T-cell (primary cell): ENCODE measurements at places on chromosomes 5 and 9.

- DNase-seq: peak; percentile 76
These were observed 2.2 kb upstream of the CCDC125 start for GRCh38 chr5:69334793-69335268.

DNA sequence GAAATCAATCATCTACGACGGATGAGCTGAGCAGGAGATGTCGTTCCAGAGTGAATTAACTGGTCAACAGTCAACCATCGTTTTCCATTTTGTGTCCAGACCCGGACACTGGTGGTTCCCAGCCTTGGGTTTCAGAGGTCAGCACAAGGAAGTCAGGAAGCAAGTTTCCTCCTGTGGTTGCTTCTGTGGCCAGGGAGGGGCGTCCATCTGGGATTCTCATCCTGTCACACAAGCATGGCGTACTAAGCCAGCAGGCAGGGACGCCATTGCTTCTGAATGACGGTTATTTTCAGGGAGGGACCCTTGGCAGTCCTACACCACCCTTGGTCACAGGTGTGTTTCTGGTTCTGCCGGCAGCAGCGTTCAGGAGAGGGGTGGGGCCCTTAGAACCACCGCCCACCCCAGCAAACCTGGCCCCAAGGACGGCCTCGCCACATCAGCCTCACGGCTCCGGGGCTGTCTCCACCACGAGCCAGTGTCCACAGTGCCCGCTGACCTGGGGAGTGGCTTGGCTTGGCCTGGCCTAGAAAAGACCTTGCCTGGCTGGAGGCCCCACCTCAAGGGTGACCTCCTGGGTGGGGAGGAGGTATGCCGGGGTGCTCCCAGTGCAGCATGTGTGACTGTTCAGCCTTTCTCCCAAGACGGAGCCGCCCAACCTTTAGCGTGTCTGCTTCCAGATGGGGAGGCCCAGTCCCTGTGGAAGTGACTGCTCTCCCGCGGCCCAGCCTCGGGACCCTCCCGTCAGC, 25.2 kb downstream of the NDUFS6 start:
- DNase-seq: no peak

GRCh38 chr5:116922532-116922931, 347.9 kb upstream of the SEMA6A start:
- no peak for DNase-seq

GRCh38 chr5:144273232-144274027, 102.8 kb downstream of the KCTD16 start:
- no peak for DNase-seq

DNA sequence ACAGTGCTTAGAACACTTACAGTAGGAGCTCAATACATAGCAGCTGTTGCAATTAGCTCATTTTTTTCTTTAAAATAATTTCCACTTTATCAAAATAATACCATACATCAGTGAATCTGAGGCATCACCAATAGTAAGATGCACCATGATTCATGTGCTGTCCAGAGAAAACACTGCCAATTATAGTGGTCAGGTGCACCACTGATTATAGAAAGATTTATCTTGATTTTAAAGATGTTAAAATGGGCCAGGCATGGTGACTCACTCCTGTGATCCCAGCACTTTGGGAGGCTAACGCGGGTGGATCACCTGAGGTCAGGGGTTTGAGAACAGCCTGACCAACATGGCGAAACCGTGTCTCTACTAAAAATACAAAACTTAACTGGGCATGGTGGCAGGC, 39.4 kb downstream of the NAIF1 start:
- DNase-seq: no peak

- no peak for DNase-seq
These were observed 22.7 kb upstream of the QSOX2 start for GRCh38 chr9:136268318-136268717.

DNA sequence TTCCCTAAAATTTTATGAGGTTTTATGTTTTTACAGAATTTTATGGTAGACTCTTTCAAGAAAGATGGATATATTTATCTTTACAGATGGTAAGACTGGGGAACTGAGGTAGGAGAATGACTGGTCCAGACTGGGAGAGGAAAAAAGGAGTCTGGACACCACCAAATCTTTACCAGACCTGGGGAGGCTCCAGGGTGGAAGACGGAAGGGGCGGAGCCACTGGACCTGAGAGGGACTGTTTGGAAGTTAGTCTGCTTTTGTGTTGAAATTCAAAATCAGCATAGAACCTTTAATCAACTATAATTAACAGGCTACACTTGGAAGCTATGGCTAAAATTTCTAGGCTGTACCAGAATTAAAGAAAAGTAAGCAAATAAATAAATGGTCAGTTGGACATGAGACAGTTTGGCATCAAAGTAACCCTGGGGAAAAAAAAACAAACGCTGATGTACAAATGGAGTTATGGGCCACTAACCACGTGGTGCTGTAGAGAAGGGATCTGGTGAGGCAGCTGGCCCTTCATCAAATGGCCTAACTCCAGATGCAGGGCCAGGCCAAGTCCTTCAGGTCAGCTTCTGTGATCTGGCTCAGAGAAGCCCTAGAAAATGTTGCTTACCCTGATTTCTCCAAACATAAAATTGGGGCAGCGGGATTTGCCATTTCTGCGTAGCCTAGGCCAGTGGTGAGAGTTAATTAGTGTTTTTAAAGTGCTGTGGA, 155.1 kb downstream of the ARSB start:
- no peak for DNase-seq

DNA sequence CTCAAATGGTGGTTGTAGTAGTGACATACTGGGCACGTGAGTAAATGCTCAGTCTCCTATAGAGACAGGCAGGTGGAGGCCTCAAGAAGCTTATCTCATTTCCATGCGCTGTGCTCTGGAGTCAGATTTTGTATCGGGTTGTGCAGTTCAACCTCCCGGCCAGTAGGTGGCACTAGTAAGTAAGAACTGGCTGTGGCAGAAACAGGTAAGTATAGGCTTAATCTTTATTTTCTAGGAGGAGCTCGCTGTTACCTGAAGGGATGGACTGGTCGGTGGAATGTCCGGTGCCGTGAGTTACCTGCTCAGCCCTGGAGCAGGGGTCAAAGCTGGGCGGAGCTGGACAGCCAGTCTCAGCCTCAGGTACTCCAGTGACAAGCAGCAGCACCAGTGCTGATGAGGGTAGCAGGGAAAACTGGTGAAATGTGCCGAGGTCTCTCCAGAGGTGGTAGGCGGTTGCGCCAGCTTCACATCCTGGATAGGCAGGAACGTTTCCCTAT, 880.1 kb upstream of the SEMA6A start:
- peak; percentile 17 for DNase-seq

GRCh38 chr5:32507738-32508434, 63.3 kb upstream of the ZFR start:
- DNase-seq: no peak

- DNase-seq: no peak
These were observed 210.8 kb upstream of the ELL2 start for GRCh38 chr5:96172436-96172835.

GRCh38 chr9:125972012-125972729, 225.0 kb downstream of the PBX3 start:
- DNase-seq: no peak

DNA sequence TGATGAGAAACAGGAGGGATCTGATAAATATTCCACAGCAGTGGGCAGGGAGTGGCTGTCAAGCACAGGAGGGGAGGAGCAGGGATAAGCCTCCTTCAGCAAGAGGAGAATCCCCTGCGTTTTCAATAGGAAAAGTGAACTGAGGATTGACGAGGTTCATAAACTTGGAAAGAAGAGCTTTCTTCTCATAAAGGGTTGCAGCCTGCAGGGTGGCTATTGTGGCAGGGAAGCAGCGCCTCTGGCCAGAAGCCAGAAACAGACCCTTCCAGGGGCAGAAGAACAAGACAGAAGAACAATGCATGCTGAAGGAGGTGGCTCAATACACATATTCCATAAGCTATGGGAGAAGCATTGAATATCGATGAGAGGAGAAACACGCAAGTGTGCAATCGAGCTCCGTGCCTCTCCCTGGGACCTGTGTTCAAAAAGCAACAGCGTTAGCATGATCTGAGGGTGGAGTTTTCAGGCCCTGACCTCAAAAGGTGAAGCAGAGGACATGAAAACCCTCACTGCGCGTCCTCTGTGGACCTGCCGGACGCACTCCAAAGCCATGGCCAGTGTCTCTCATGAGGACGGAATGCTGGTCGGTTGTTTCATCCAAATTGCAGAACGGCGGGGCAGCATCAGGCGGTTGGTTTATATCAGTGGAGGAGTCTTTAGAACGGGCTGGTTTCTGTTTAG, 67.6 kb downstream of the ANKRD33B start:
- DNase-seq: no peak

DNA sequence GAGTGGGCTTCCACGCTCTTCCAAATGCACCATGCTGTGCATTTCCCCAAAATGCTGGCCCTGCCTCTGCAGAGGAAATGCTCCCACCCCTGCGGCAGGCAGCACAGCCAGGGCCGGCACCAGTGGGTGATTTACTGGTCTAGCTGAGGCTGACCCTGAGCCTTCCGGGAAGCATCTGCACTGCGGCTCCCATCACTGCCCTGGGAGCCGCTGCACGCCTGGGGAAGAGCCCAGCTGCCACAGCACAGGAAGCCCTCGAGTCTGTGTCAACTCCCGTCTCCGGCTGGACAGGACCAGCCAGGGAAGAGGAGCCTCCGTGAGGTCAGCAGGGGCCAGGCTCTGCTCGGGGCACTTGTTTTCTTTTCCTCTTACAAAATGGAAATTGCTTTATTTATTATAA, 25.1 kb upstream of the EEIG1 start:
- no peak for DNase-seq

- DNase-seq: no peak
These were observed 6.5 kb downstream of the ADAMTS16 start for GRCh38 chr5:5146530-5147160.

- DNase-seq: no peak
These were observed 47.7 kb downstream of the FNIP1 start for GRCh38 chr5:131749138-131749537.

DNA sequence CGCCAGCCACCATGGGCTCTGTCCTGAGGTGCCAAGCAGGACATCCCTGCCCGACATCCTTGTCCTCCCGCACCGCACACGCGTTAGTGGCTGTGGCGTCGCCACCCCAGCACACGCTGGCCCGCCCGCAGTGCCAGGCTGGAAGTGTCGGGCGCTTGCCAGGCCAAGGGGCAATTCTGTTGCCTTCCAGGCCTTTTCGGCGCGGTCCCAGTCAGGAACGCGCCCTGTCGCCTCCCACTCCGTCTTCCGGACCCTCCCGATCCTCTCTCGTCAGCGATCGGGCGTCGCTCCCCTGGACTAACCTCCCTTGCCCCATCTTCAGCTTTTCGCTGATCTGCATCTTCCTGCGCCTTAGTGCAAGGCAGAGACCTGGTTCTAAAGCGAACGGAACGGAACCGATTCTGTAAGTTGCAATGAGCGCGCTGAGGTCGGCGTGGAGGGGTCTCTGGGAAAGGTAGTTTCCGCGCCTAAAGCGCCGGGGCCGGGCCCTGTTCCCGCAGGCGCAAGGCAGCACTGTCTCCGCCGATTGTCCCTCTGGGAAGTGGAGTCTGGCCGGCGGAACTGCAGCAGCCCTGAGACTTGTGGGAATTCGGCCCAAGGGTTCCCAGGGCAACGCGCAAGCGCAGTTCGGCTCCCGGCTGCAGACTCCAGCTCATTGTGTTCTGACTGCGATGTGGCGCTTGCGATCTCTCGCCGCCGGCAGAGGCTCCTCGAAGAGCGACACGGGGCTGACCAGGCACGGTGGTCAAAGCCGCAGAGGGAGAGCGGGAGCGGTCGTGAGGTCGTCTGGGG, at the start of gene ZNF454:
TSS of gene ZNF454 (plus strand) at position 630 of the 792 bp plus-strand sequence. CDS start 1,594 bp downstream, outside the sequence.
- no peak for DNase-seq

DNA sequence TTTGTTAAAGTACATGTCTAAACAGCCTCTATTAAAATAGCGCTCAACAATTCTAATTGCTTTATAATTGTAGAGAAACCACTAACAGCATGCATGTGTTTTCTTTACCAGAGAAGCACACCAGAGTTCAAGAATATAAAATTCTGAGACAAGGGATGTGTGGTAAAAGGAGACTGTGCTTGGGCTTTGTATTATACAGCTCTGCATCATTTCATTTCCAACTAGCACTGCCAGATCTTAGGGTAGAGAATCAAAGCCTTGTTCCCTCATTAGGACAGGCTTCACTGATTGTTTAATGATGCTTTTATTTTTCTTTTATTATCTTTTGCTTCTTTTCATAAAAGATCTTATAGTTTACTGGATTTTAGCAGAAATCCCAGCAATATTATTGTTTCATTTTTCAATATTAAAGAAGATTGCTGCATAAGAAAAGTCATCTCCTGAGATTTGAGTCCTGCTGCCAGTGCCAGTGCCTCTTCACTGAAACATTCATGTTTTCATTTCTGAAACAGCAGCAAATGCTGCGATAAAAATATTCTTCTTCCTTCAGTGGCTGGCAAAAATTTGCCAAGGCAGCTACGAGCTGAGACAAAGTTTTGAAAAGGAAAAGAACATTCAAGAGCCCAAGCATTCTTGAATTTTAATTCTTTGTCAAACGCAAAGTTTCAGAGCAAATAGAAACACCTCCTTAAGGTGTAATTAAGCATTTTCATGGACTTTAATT, 491.0 kb upstream of the PIK3R1 start:
- no peak for DNase-seq

DNA sequence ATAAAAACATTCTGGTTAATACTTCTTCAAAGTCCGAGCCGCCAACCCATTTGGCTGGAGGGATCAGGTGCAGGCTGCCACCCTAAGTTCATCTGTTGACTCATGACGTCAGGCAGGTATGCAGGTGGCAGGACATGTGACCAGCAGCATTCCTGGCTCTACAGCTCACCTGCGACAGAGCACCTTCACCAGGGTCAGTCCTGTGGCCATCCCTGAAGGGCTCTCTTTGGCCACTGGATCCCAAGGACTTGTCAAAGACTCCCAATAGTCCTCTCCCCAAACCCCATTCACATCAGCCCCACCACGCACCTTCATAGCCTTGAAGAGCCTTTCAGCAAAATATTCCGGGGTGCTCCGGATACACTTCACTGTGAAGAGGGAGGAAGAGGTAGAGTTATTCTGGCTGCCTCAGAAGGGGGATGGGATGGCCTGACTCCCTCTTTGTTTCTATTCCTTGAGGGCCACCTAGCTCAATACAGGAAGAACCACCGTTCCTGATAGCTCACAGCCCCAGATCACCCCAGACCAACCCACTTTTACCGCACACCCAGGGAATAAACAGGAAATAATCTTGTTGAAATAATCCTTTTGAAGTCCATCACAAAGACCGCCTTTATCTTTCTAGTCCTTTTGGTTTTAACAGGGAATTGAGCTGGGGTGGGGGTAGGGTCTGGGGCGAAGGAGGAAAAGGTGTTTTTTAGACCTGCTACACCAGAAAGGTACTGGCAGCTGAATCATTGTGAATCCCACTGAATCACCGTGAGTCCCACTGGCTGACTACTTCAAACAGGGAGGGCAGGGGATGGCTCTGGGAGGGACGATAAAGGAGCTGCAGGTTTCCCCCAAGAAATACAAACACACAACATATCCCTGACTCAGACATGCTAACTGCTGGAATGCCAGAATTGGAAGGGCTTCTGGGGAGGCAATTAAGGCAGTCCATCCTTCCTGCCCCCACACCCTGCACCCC, 26.4 kb downstream of the ANXA6 start:
- no peak for DNase-seq

DNA sequence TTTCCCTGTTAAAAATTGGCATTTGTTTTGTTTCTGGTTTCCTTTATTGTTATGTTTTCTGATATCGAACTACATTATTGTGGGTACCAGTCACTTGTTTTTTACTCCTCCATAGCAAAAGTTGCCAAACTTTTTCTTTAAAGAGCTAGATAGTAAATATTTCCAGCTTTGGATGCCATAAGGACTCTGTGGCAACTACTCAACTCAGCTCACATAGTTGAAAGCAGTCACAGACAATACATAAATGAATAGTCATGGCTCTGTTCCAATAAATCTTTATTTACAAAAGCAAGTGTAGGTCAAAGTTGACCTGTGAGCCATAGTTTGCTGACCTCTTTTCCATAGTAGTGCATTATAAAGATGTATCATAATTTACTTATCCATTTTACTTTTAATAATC, 305.0 kb downstream of the RASEF start:
- DNase-seq: no peak

GRCh38 chr9:80679916-80680315, 1009.4 kb downstream of the TLE1 start:
- DNase-seq: no peak
